Left lung (tissue), 14 donors: ENCODE measurements at places on chromosomes 11 and 22. TPM values are rescaled to one million over a fixed set of nuclear protein-coding genes. Genes with fewer than 3 reads are reported as not detected.
A peak's percentile ranks its signal among the peaks of the same experiment; 100 is the strongest.

Gene RFPL1
- not detected for total RNA-seq

Gene CCDC73
- total RNA-seq = not detected

Gene GPHA2
- not detected for total RNA-seq

DNA sequence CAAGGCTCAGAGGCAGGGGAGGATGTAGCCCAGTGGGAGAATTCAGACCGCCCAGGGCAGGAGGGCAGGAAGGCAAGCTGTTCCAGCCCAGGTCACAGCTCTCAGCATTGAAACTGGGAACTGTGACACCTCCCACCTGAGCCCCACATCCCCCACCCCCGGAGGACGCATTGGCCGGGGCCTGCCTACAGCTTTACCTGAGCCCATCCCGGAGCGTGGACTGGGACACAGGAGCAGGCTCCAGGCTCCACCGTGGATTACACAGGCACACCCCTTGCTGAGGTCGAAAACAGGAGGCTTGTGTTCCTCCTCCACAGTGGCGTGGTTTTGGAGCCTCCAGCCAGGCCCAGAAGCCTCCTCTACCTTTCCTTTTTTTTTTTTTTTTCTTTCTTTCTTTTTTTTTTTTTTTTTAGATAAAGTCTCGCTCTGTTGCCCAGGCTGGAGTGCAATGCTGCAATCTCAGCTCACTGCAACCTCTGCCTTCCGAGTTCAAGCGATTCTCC is 9.1 kb upstream of the PGA3 start:
- DNase-seq = peak; percentile 73
- H3K36me3 ChIP-seq = no peaks in the 10 kb centered on the region
- peaks cover 59% of the 10 kb centered on the region for H3K27me3 ChIP-seq

DNA sequence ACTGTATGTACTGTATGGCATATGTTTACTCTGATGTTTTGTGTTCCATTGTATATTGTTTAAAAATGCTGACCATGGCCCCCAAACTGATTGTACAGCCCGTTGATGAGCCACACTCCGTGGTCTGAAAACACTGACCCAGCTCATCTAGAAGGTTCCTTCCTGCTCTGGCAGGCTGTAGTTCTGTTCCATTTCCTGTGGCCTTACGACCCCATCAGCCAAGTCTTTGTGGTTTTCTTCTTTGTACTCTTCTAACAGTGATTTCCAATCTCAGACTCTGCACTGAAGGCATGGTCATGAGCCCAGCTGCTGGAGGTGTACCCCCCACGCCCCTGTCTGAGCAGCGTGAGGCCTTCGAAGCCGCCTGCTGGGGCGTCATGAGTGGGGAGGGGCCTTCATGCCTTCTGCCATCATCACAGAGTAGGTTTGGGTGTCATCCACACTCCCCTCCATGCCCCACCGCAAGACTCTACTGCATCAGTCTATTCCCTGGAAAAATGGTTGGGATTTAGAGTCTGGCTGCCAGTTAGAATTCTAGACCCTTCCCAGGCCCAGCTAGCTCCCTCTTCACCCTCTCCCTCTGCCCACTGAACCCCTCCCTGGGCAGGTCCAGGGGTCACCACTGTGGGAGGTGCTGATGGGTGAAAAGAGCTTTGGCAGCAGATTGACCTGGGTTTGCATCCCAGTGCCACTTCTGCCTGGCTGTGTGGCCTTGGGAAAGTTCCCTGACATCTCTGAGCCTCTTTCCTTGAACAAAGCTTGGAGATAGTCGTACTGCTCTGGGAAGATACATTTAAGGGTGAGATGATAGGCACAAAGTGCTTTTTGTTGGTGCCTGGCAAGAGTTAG is 11.3 kb upstream of the C11orf96 start:
- H3K36me3 ChIP-seq = no peaks in the 10 kb centered on the region
- no peak overlapping the region for H3K27ac ChIP-seq
- H3K27me3 ChIP-seq = peaks cover 4% of the 10 kb centered on the region

- H3K4me1 ChIP-seq = peaks cover 4% of the 10 kb centered on the region
- H3K27me3 ChIP-seq = peaks cover 10% of the 10 kb centered on the region
- no peak for DNase-seq
- peak overlapping the region; percentile 72 for H3K27ac ChIP-seq
- H3K4me3 ChIP-seq = no peak overlapping the region
Observed at GRCh38 chr22:49018601-49019000, 809.1 kb downstream of the BRD1 start.

DNA sequence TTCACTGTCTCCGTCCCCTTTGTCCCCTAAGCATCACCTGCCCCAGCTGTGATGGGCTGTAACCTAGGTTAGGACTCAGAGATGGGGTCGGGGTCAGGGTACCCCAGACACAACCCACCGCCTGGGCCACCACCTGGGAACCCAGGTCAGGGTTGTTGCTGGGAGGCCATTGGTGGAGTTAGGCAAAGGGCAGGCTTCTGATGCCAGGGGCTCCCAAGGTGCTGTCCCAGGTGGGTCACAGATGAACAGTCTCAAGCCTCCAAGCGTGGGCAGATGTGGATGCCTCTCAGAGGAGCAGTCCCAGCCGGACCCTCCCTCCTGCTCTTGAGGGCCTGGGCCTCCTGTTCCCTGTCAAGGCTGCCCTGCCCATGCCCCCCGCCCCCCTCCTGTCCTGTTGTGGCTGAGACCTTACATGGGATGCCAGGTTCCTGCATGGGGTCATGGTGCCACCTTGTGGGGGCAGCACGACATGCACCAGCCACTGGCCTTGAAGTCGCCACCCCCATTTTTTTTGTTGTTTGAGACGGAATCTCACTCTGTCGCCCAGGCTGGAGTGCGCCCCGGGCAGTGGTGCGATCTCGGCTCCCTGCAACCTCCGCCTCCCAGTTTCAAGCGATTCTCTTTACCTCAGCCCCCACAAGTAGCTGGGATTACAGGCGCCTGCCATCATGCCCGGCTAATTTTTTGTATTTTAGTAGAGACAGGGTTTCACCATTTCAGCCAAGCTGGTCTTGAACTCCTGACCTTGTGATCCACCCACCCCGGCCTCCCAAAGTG is 12.1 kb downstream of the GATD1 start:
- no peaks in the 10 kb centered on the region for H3K4me1 ChIP-seq
- no peak overlapping the region for H3K27ac ChIP-seq
- peak; percentile 55 for DNase-seq
- H3K27me3 ChIP-seq = no peaks in the 10 kb centered on the region

DNA sequence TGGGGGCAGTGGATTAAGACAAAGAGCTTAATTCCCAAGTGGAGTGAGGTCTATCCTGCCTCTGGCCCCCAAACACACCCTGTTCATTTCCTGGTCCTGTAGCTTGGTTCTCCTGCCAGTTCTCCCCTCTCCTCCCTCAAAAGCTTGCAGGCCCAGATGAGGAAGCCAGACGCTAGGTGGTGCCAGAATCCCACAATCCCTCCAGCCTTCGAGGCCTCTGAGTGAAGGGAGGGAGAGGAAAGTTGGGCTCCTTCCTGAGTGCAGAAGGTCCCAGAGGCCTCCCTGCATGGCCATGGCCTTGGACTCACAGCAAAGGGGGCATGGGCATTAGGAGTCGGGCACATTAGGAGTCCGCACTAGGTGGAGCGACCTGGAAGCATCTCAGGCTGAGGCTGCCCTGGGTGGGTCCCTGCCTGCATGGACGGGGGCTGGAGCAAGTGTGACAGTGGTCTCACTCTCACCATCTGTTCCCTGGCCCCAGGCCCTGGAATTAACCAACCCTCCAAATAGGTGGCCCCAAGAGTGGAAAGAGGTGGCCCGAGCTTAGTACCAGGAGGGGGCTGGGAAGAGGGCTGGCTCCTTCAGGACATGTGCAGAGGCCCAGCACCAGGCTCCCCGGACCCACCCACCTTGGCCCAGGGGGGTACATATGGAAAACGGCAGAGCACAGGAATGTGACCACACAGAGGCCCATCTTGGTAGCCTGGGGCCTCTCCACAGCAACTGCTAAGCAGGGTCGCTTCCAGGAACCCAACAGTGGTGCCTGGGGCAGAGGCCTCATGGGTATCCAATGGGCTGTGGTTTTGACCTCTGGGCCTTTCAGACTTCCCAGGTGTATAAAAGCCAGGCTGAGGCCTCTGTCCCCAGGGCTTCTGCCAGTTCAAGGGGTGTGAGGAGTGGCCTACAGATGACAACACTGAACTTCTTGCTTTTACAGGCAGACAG is 5.2 kb downstream of the FXYD2 start:
- peak; percentile 32 for DNase-seq
- no peak overlapping the region for H3K27ac ChIP-seq
- H3K27me3 ChIP-seq = no peaks in the 10 kb centered on the region
- H3K4me3 ChIP-seq = no peak overlapping the region
- H3K36me3 ChIP-seq = no peaks in the 10 kb centered on the region
